Fibroblast of the aortic adventitia (primary cell): ENCODE measurements at places on chromosomes 6 and 20.

DNA sequence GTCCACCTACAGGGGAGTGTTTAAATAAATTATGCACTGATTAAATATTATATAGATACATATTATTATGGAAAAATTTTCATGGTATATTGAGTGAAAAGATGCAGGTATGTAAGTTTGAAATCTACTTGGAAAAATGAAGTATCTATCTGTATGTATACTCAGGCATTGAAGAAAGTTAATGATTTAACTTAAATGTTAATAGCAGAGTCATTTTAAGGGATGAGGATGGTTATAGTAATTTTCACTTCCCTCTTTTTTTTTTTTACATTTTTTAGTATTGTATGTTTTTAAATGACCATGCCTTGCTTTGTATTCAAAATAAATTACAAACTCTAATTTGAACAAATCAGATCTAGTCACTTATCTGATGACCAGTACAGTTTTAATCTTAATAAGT, 43.2 kb upstream of the NOTCH4 start:
- no peak for DNase-seq

- DNase-seq: peak; percentile 73
Measured at GRCh38 chr20:51639206-51639832, 96.8 kb upstream of the NFATC2 start.

GRCh38 chr20:32456869-32457478, 98.8 kb downstream of the ASXL1 start:
- DNase-seq: no peak

GRCh38 chr6:144581812-144582537, 296.8 kb downstream of the UTRN start:
- DNase-seq: peak; percentile 43

DNA sequence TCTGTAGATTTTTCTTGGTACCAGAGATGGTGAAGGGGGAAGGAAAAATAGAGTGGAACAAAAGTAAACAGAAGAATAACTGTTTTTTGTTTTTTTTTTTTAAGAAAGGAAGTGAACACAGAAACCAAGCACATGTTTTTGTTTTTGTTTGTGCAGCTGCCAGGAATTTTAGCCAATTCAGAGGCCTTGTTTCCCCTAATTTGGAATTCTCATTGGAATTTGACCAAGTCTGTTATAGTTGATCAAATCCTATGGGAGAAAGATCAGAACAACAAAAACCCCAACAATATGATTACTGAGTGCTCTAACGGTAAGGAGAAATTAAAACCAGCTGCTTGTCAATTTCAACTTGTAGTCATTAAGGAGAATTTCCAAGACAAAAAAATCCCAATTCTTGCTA, 18.2 kb upstream of the IL22RA2 start:
- DNase-seq: no peak

GRCh38 chr6:39812496-39812852, 20.3 kb downstream of the DAAM2 start:
- no peak for DNase-seq

DNA sequence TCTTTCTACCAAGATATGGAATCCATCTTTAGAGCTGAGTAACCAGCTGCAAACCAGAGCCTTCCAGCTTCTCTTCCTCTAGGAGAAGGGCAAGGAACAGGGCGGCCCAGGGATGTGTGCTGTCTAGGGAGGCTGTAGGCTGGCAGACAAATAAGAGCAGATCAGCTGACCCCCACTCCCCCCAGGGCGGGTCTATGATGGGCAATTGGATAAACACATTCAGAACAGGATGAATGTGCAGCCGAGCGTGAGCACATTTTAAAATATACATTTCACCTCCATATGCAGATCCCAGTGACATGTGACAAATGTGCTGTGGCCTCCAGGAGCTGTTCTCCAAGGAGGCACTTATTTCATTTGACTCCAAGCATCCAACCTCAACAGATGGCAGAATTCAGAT, 580.1 kb downstream of the PTPRT start:
- no peak for DNase-seq

DNA sequence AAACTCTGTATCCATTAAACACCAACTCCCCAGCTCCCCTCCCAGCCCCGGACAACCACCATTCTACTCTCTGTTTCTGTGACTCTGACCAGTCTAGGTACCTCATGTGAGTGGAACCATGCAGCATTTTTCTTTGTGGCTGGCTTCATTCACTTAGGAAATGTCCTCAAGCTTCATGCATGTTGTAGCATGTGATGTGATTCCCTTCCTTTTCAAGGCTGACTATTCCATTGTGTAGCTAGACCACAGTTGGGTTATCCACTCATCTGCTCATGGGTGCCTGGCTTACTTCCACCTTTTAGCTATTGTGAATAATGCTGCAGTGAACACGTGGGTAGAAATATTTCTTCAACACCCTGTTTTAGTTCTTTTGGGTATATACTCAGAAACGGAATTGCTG, 8.8 kb upstream of the BPHL start:
- DNase-seq: no peak

DNA sequence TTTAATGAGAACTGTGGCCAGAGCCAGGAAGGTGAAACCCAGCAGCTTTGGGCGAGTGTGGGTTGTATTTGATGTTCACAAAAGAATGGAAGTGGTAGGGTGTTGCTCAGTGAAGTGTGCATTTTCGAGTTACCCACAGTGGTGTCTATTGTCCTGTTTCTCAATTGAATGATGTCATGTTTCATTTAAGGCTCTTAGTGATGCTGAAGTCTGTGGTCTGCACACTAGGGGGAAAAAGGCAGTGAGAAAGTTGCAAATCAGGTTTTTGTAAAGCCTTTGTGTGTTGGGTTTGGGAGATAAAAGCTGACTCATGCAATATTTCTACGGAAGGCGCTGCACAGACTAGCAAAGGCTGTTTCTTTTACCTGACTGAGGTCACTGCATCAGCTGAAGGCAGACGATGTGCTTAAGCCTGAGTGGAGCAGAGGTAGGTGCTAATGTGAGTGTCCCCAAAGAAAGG, 121.1 kb downstream of the PLEKHG1 start:
- DNase-seq: peak; percentile 52

DNA sequence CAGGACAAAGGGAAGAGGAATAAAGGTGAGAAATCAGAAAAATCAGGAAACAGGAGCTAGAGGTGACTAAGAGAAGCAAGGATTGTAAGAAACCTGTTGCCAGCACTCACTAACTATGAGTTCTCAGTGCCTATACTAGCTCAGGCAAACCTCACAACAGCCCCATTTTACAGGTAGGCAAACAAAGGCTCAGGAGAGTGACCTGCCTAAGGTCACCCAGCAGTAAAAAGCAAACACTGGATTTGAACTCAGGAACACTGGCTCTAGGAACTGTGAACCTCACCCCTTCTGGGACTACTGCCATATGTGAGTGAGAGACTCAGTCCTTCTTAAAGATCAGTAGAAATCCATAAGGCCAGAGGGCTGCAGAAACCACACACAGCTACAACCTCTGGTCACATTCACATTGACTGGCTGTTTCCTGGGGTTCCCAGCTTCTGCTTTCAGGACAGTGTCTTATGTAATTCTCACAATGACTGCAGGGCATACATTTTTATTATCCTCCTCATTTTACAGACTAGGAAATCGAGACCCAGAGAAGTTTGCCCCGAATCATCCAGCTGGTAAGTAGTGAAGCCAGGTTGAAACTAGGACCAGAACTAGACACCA, 80.7 kb upstream of the MAFB start:
- DNase-seq: no peak

DNA sequence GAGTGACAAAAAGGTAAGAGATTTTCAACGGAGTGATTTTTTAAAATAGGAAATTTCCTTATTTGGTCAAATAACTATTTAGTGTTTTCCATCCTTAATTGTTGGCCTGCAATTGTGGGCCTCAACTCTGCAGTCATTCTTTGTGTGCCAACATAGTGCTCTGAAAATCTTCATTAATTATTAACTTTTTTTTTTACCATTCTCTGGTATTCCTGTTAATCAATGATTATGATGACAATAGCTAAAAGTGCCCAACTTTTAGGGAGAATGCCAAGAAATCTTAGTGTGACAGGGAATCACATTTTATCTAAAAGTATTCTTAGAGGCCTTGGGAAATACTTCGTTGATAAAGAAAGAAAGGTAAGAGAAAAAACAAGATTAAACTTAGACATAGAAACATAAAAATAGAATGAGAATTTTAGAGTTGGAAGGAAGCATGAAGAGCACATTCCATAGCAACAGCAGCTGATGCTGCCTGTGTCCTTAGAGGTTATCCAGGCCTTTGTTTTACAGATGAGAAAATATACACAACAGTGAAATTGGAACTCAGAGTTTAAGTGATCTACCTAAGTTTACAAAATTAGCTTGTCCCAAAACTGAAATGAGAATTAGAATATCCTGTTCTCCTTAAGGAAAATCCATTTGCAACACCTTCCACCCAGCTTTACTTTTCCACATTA, 1.2 kb downstream of the GPRC6A start:
- DNase-seq: no peak

DNA sequence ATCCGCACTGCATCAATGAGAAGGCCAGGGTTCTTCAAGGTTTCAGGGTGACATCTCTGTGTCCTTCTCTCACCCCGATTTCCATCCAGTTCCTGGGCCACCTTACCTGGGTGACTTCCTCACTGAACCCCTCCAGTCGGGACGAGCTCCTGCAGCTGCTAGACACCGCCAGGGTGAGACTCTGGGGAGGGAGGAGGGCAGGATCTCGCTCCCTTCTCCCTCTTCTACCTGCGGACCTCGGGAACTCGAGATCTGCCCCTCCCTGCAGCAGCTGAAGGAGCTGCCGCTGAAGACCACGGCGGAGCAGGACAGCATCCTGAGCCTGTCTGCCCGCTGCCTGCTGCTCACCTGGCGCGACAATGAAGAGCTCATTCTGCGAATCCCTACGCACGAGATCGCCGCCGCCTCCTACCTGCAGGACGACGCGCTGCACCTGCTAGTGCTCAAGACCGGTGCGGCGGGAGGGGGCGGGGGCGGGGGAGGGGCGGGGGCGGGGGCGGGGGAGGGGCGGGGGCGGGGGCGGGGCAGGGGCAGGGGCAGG, 7.5 kb downstream of the CCM2L start:
- no peak for DNase-seq

- no peak for DNase-seq
Measured at GRCh38 chr20:40863355-40863919, 165.2 kb upstream of the TOP1 start.

DNA sequence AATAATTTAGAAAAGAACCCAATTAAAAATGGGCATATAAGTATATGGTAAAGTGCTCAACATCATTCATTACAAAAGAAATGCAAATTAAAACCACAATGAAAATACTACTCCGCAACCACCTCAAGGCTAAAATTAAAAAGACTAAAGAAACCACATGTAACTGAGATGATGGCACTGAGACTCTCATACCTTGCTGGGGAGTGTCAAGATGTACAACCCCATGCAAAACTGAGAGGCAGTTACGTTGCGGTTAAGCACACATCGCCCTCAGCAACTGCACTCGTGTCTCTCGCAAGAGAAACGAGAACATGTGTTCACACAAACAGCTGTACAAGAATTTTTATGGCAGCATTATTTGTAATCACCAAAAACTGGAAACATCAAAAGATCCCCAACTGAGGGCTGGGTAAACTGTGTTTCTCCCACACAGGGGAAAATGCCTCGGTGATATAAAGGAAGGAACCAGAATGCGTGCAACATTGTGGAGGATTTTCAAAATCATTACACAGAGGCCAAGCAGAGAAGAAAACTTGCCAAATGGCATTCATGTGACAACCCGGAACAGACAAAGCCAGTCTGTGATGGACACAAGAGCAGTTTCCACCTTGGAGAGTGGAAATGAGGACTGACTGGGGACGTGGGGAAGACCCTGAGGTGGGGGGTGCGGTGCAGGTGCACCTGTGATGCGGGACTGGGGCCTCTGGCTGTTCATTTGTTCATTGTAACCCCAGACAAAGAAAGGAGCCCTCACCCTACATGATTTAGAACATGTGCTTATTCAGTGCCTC, 144.9 kb downstream of the WDR27 start:
- no peak for DNase-seq

DNA sequence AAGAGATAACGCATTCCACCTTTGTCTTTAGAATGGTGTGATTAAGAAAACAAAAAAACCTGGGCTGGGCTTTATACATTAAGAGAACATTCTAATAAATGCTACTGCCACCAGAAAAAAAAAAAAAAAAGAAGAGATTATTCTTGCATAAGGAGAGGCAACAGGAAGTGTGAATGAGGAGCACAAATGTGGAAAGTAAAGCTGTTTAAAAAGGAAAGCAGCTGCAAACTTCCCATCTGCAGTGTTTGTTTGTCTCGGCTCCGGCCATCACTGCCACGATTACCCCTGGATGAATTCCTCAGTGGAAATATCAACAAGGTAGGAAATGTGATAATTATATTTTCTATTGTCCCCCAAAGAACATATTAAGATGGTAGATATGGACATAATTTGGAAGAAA, 223.9 kb downstream of the PHF3 start:
- DNase-seq: no peak

DNA sequence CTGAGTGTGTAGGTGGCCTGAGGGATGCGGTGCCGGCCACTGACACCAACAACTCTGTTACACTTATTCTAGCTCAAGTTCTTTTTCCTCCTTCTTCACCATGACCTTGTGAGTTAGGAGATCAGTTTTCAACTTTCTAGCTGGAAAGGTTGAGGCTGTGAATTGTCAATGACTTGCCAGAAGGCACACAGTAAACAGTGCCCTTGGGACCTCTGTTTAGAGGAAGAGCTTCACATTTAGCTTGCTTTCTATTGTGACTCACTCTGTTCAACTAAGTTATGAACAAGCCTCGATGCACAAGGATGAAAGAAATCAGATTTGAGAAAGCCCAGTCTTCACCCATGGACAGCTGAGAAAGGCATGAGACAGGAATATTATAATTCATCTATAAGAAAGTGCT, 455.6 kb downstream of the MAFB start:
- no peak for DNase-seq

- peak; percentile 52 for DNase-seq
Measured at GRCh38 chr20:1775117-1775516, 117.5 kb upstream of the SIRPG start.

- no peak for DNase-seq
Measured at GRCh38 chr6:138800377-138801150, 4.7 kb downstream of the ECT2L start.

- no peak for DNase-seq
Measured at GRCh38 chr6:166904101-166904746, 52.1 kb downstream of the RNASET2 start.

- DNase-seq: no peak
Measured at GRCh38 chr20:59923514-59923913, 9.9 kb downstream of the SYCP2 start.
